H7 (cell line): ENCODE measurements at places on chromosomes 1 and 21. TPM values are rescaled to one million over a fixed set of nuclear protein-coding genes. Genes with fewer than 3 reads are reported as not detected.
A peak's percentile ranks its signal among the peaks of the same experiment; 100 is the strongest.

Gene SPRR3
- not detected in 2 replicates for total RNA-seq

Gene ZBED6
- 3.6 and 7.1 TPM in 2 replicates for total RNA-seq

Gene IFFO2
- 16.8 and 19.6 TPM in 2 replicates for total RNA-seq

- DNase-seq = peak; percentile 49
These were observed 75.4 kb upstream of the TMPRSS2 start for GRCh38 chr21:41583274-41583790.

DNA sequence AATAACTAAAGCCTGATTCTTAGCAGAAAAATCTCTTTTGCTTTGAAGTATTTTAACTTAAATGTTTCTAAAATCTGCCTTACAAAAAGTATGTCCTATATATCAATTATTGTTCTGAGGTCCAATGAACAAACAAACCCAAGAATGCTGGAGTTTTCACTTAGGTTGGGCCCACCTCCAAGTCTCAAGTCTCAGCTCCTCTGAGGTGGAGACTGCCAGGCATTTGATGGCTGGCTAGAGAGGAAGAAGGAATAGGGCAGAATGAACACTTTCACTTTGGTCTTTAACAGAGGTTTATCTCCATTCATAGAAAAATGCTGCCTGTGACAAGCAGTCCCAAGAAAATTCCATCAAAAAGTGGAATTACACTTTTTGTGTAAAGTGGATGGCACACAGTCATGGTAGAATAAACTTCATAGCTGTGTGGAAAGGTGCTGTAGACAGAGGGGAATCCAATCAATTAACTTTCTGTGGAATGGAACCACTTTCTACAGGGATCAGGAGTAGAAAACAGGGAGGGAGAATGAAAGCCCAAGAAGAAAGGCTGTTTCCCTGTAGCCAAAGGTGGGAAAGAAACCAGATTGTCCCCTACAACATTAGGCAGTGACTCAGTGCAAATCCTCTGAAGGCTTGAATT is 349.4 kb upstream of the RUNX1 start:
- DNase-seq = no peak

Gene LCE3C
- not detected in 2 replicates for total RNA-seq

GRCh38 chr1:63545780-63546179 is 22.5 kb downstream of the EFCAB7 start:
- no peak for DNase-seq
